Trophoblast cell (in vitro differentiated cells and primary cell): ENCODE measurements at places on chromosomes 6 and 20.
A peak's percentile ranks its signal among the peaks of the same experiment; 100 is the strongest.

DNA sequence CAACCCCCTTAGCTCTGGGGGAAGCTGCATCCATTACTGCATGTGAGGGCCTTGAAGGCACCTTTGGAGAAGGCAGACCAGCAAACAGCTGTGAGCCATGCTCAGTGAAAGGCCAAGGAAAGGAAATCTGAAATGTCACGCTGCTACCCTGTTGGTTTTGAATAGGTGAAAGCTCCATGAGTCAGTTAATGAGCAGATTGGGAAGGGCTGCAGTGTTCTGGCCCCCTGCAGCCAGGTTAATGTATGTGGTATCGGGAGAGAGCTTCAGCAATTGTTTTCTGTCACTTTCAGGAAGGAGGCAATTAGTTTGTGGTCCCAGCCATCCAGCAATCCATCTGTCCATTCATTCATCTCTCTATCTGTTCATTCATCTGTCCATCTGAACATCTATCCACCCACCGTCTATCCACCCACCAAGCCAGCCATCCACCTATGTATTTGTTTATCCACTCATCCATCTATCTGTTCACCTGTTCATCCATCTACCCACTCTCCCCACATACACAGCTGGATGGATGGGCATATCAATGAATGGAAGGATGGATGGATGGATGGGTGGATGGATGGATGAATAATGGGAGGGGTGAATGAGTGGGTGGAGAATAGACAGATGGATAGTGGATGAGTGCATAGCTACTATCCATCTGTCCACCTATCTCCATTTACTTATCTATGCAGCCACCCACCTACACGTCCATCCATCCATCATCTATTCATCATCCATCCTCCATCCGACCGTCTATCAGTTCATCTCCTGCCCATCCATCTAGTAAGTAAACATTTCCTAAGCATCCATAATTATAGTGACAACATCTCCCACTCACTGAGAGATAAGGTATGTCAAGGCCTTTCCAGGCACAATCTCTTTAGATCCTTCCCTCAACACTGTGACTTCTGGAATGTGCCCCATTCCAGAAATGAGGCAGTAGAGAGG is 16.0 kb downstream of the PCK1 start:
- DNase-seq, result peak; percentile 13
- H3K27me3 ChIP-seq, result no peaks in the 10 kb centered on the region
- no peak overlapping the region for H3K27ac ChIP-seq
- H3K36me3 ChIP-seq, result no peaks in the 10 kb centered on the region
- no peaks in the 10 kb centered on the region for H3K4me1 ChIP-seq

DNA sequence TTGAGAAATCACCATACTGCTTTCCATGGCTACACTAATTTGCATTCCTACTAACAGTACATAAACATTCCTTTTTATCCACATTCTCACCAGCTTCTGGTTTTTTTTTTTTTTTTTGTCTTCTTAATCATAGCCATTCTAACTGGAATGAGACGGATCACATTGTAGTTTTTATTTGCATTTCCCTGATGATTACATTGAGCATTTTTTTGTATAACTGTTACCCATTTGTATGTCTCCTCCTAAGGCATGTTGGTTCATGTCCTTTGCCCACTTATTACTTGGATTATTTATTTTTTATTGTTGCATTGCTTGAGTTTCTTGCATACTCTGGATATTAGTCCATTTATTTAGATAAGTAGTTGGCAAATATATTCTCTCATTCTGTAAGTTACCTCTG is 258.0 kb downstream of the MEI4 start:
- H3K4me3 ChIP-seq, result no peak overlapping the region
- no peaks in the 10 kb centered on the region for H3K36me3 ChIP-seq
- no peaks in the 10 kb centered on the region for H3K4me1 ChIP-seq
- H3K27me3 ChIP-seq, result no peaks in the 10 kb centered on the region
- H3K27ac ChIP-seq, result no peak overlapping the region
- no peak for DNase-seq

DNA sequence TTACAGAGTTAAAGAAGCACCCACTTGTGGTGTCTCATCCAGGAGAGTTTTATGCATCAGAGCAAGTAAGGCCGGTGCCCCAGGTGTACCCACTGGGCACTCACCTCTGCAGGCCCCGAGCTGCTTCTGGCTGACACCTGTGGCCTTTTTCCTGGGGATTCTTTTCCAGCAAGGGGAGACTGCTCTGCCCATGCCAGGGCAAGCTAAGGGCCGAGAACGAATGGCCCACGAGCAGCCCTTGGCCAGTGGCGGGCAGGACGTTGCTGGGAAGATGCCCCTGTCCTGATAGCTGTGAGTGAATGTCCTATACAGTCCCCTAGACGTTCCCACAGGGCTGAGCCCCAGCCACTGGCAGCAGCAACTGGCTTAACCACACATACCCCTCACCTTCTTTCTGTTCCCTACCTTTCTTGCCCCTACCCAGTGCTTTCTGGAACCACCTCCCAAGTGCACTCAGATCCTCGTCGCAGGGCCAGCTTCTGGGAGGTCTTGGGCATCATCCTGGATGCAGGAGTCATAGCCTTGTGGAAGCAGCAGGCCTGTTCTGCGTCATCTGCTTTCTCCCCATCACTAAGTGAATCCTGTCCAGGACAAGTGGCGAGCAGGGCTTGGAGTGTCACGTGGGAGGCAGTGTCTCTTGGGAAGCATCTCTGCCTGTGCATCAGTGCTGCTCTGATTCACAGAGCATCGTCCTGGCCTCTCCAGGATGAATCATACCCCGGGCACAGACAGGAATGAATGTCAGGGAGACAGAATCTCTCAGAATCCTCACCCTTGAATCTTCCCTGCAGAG is 32.5 kb downstream of the SYNDIG1 start:
- H3K4me1 ChIP-seq, result peaks cover 10% of the 10 kb centered on the region
- no peaks in the 10 kb centered on the region for H3K36me3 ChIP-seq
- no peak overlapping the region for H3K27ac ChIP-seq
- DNase-seq, result no peak

DNA sequence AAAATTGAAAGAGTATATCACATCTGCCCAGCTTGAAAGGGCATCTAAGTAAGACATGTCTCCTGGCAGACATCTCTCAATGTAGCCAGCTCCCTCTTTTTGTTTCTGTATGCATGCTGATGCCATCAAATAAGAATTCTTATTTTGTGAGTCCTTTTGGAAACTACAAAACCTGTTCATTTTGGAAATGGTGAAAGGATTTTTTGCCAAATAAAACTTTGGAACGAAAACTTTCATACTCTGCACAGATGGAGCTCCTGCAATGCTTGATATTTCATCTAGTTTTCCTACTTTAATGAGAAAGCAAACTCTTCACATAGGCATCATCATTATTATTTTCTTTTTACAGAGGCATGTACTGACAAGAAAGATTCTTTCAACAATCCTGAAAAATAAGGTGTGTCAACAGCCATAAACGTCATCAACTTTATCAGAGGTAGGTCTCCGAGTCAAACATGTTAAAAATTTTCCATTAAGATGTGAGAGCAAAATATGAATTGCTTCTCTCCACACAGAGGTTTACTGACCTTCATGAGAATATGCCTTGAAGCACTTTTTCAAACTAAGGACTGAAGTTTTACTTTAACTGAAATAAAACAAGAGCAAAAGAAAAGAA is 26.2 kb upstream of the CMTR1 start:
- H3K36me3 ChIP-seq, result no peaks in the 10 kb centered on the region
- no peak overlapping the region for H3K4me3 ChIP-seq
- no peaks in the 10 kb centered on the region for H3K27me3 ChIP-seq
- DNase-seq, result no peak
- no peak overlapping the region for H3K27ac ChIP-seq

- no peak overlapping the region for H3K27ac ChIP-seq
- DNase-seq, result no peak
- no peaks in the 10 kb centered on the region for H3K36me3 ChIP-seq
These were observed 610.6 kb downstream of the PRKN start for GRCh38 chr6:162116902-162117525.
